ENCODE measurements at places on chromosomes 12 and 14.

DNA sequence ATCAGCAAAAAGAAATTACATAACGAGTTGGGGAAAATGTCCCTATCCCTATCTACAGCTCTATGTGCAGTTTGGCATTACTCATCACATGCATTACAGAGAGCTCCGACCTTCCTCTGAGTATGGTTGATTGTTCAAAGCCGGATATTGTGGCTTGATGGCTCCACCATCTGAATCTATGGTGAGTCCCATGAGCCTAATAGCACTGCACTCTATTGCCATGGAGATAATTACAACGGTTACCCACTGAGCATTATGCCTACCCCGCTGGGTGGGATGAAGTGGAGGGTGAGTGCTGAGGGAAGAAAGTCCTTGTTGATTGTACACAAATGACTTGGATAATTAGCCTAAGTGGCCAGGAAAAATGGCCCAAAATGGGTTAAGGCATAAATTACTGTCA, 800.5 kb downstream of the NRXN3 start:
- DNase-seq, result peak; percentile 79

DNA sequence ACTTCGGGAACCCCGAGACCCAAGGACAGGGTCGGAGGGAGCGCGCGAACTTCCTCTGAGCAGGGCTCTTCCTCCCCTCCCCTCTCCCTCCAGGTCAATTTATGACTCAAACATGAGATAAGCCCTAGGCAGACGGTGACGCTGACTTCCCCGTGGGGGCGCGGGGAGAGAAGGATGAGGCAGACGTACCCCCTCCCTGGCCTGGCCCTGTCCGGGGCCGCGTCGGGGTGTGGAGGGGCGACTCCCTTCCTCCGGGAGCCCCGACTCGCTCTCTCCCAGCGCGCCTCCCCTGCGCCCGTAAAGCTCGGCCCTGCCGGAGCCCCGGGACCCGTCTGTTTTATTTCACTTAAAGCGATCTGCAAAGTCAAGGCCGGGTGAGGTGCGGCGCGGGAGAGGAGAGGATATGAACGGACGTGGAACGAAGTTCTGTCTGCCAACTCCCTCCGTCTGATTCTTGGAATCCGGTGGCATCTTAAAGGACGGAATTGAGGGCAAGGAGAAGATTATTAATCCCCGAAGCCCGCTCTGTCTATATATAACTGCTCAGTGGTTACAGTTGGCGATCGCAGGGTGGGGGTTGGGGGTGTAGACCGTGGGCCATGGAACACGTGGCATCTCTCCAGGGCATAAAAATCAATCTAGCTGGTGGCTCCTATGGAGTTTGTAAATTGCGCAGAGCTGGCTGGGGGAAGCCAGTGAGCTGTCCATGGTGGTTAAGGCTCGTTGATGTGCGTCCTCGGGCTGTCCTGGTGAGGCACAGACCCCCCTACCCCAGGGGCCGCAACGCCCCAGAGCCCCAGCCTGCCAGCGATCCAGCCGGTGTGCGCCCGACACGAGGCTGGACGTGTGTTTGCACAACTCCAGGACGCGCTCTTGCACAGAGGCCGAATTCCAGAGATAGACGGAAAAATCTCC, 2.9 kb upstream of the PTHLH start:
- DNase-seq, result no peak

- DNase-seq, result no peak
Measured at GRCh38 chr14:105294142-105294597, 6.6 kb downstream of the BRF1 start.

DNA sequence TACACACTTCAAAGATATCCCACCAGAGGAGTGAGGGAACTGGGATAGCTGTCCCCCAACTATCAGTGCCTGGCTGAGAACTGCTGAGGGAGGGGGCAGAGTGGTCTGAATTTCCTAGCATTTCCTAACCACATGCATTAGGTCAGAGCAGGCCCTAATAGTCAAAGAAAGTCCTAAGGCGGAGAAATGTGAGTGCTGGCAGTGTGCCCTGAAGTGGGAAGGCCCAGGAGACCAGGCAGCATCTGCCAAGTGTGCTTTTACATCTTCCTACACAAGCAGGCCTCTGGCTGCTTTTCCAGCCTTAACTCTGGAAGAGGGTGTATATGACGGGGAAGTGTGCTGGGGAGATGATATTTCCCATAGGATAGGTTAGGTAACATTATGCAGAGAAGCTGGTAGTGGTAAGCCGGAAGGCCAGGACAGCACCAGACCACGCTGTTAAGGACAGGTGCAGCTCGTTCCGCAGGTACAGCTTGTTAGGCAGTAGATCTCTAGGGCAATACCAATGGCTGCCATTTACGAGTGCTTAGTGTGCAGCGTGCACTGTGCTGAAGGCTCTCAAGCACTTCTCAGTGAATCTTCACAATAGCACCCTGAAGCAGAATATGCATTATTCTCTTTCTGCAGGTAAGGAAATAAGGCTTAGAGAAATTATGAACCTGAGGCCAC, 9.1 kb upstream of the CCDC198 start:
- peak; percentile 52 for DNase-seq

GRCh38 chr12:121811434-121812319, 7.9 kb downstream of the SETD1B start:
- peak; percentile 46 for DNase-seq

GRCh38 chr12:112664569-112664968, 127.0 kb upstream of the RPH3A start:
- no peak for DNase-seq

All from NCI-H187 (cell line).